Aorta (tissue), 5 donors: ENCODE measurements at places on chromosomes 2 and 18. TPM values are rescaled to one million over a fixed set of nuclear protein-coding genes. Genes with fewer than 3 reads are reported as not detected.

Gene KCNJ3
- 1.6 TPM for total RNA-seq

Gene TSN
- 37.5 TPM for total RNA-seq

Gene IL1F10
- not detected for total RNA-seq

Gene ABCG5
- total RNA-seq, result not detected

Gene SERPINB5
- total RNA-seq, result not detected

Gene ITGA4
- 23.9 TPM for total RNA-seq

Gene FECH
- total RNA-seq, result 13.5 TPM

DNA sequence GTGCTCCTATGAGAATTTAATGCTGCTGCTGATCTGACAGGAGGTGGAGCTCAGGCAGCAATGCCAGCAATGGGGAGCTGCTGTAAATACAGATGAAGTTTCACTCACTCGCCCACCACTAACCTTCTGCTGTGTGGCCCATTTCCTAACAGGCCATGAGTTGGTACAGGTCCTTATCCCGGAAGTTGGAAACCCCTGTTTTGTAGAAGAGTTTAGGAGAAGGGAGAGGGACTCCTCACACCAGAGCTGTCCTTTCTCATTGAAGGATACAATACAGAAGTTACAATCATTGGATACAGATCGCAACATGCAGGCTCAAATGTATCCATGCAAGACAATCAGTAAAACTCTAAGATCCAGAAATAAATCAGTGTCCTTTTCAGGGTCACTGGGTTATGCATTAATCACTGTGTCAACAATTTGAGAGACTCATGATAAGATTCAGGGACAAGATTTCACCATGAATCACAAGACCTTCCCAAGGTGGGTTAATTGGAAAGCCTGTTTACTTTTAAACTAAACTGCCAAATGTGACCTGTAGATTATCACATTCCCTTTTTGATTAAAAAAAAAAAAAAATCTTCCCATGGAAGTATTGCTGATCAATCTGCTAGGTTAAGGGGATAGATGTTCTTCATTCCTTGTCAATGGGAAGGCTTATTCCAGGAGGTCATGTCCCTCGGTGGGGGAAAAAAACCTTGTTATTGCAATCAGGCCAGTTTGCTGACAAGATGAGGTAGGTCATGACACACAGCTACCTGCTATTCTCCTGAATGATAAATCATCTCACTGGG lies 97.2 kb downstream of the SP100 start:
- H3K36me3 ChIP-seq, result peaks cover 13% of the 10 kb centered on the region
- H3K4me1 ChIP-seq, result no peaks in the 10 kb centered on the region
- H3K4me3 ChIP-seq, result no peak overlapping the region
- H3K27ac ChIP-seq, result no peak overlapping the region

DNA sequence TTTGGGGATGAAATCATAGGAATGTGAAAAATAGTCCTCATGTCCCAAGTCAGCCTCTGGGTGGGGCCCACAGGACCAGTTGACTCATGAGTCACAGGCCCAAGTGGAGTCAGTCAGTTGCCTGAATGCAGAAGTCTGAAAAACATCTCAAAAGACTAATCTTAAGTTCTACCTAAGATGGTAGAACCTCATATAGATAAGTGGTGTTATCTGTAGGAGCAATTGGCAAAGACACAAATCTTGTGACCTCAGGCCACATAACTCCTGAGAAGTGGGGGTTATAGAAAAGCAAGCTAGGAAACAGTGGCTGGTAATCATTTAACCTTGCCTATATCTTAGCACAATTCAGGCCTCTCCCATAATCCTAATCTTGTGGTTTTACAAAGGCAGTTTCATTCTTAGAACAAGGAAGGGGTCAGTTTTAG lies 257.1 kb upstream of the SPOPL start:
- no peaks in the 10 kb centered on the region for H3K36me3 ChIP-seq
- no peaks in the 10 kb centered on the region for H3K27me3 ChIP-seq
- no peak overlapping the region for H3K4me3 ChIP-seq
- H3K27ac ChIP-seq, result no peak overlapping the region

DNA sequence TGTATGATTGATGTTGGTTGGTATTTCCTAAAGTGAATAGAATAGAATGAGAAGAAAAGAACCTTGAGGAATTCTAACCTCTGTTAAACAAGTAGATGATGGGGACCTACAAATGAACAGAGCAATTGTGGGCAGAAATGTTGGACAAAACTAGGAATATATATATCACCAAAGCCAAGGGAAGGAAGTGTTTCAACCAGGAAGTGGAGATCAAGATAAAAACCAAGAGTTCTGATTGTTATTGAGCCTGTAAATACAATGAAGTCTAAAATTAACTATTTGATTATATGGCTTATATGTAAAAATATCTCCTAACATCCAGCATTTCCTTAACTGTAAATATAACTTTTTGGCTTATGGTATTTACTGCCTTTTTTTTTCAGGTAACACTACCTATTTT lies 730.0 kb downstream of the SOCS6 start:
- no peaks in the 10 kb centered on the region for H3K27me3 ChIP-seq
- no peak overlapping the region for H3K27ac ChIP-seq
- no peaks in the 10 kb centered on the region for H3K4me1 ChIP-seq
- no peaks in the 10 kb centered on the region for H3K36me3 ChIP-seq
- DNase-seq, result no peak

DNA sequence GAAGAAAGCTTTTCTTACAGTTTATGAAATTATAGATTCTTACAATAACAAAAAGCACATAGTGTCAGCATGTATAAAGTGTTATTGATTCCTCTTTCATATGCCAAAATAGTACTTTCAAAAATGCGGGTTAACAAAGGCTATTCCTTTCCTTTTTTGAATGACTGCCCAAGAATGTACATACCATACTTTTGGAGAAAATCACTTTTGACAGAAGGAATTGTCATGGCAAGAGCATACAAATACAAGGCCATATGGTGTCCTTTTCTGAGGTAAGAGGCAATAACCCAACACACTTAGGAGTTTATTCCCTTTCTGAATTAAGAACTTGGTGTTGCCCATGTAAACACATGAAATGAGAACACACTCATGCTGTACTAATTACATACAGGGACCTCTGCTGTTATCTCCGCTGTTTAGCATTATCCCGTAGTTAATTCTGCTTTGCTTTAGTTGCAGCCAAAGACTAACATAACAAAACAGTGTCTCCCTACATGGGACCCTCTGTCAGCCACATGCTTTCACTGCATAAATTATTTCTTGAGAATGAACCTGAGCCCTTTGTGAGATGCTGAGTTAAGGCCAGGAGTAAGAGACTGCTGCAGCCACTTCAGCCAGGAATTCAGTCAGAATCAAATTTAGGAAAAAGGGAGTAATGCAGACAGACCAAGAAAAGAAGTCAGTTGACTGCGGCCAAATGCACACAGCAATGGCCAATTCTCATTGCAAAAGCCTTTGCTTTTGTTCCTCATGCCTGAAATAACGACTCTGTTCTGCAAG lies 67.0 kb downstream of the CDH2 start:
- H3K4me1 ChIP-seq, result peaks cover 4% of the 10 kb centered on the region
- no peak overlapping the region for H3K4me3 ChIP-seq
- no peaks in the 10 kb centered on the region for H3K27me3 ChIP-seq
- H3K36me3 ChIP-seq, result no peaks in the 10 kb centered on the region
- H3K27ac ChIP-seq, result peak overlapping the region; percentile 71
